ENCODE measurements at places on chromosomes 5 and 9.

DNA sequence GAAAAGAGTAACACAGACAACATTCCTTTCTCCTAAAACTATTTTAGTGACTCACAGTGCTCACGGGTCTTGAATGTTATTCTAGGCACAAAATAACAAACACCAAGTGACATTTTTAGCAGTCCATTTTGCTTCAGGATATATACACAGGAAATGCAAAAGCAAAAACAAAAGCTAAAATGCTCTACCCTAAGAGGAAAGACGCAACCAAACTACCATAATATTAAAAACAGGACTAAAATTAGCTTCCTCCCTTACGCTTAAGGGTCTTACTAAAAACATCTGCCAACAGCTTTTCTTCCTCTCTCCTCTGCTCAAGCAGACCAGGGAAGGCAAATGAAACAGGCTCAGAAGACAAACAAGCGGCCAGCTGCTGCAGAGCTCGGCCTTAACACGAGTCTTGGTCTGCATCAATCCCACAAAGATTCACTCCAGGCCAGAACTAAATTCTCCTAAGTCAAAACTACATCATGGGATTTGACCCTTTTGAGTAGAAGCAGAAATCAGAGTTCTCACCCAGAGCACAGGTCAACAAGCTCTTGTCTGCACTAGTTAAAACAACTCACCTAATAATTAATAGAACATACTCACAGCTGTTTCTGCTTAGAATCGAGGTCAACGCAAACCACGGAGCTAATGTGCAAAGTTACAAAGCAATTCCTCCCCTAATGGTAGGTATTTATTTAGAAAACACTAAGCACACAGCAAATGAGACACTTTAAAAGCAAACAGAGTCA lies 62.3 kb downstream of the RAPGEF1 start:
- DNase-seq = no peak

- DNase-seq = no peak
Observed at GRCh38 chr5:144276034-144276822, 105.6 kb downstream of the KCTD16 start.

DNA sequence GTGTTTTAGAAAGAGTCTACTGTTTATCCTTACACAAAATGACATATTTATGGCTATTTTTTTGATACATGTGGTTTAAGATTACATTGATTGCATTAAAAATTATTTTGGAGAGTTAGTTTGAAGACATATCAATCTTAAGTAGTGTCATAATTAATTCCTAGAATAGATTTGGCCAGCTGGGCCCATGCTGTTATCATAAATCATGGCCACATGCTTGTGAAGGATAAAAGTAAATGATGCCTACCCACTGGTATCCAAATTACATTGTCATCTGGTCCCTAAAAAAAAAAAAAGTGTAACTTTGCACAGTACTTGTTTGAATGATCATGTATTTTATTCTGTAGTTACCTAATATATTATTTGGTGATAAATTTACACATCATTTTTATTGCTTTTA lies 96.9 kb downstream of the PARP8 start:
- DNase-seq = no peak

GRCh38 chr5:31531543-31531887 lies 378 bp downstream of the DROSHA start:
- DNase-seq = no peak

GRCh38 chr5:69083412-69083811 lies 10.4 kb upstream of the SLC30A5 start:
- DNase-seq = no peak

DNA sequence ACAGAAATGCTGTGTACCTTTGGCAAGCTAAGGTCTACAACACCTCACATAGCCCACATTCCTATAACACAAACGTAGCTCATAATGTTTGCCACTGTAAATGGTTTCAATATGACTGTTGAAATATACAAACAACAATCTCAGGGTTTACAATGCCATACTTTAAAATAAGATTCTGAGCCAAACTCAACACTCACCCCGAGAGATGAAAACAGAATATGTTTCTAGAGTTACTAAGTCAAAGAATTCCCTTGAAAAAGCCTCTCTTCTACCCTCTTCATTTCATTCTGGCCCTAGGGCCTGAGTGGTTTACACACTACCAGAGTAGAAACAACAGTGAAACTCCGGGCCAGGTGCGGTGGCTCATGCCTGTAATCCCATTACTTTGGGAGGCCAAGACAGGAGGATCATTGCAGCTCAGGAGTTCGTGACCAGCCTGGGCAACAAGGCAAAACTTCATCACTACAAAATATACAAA lies 72.6 kb downstream of the MYO10 start:
- DNase-seq = no peak

DNA sequence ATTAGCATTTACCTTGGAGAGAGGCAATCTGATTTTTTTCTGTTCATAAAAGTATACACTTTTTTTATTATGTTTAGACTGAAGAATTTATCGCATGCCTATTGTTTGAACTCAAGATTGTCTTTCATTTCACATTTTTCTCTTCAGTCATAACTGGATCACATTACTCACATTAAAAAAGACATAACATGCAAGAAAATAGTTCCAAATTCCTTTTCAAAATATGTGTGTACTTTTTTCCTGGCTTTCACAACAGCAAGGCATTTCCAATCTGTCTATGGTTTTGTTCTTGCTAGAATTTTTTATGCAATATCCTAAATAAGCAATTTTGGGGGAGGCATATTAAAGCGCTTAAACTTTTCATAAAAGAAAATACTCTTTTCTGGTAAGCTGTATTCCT lies 21.2 kb downstream of the FTMT start:
- DNase-seq = no peak

- no peak for DNase-seq
Observed at GRCh38 chr5:52754051-52754450, 33.7 kb upstream of the ITGA1 start.

GRCh38 chr9:37437621-37438020 lies 15.1 kb downstream of the GRHPR start:
- no peak for DNase-seq

DNA sequence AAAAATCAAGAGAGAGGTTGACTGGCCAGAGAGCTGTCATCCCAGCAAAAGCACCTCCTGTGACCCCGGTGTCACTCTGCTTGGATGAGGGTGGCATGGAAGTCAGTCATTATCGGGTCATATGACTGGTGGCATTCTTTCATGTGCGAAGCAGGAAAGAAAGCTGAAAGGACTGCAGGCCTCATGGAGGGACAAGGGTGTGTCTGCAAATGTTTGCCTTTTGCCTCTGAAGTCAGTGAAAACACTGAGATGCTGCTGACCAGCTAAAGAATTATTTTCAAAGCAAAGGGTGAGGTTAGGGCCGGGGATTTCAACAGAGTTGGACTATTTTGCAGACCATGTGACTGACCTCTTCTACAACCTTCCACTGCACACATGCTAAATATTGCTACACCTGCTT lies 298.3 kb downstream of the CSNK1G3 start:
- DNase-seq = no peak

Measured in CD4-positive, alpha-beta T cell treated with Interleukin-4 for 1 hour (primary cell).